Left lung (tissue), 14 donors: ENCODE measurements at places on chromosomes 3 and 15. TPM values are rescaled to one million over a fixed set of nuclear protein-coding genes. Genes with fewer than 3 reads are reported as not detected.

Gene LRRC2
- total RNA-seq, result 0.47 TPM

Gene IGSF11
- 0.06 TPM for total RNA-seq

- no peaks in the 10 kb centered on the region for H3K27me3 ChIP-seq
- H3K4me3 ChIP-seq, result no peak overlapping the region
- H3K36me3 ChIP-seq, result peaks cover 3% of the 10 kb centered on the region
Measured at GRCh38 chr15:75371486-75371885, 3.1 kb upstream of the MAN2C1 start.

DNA sequence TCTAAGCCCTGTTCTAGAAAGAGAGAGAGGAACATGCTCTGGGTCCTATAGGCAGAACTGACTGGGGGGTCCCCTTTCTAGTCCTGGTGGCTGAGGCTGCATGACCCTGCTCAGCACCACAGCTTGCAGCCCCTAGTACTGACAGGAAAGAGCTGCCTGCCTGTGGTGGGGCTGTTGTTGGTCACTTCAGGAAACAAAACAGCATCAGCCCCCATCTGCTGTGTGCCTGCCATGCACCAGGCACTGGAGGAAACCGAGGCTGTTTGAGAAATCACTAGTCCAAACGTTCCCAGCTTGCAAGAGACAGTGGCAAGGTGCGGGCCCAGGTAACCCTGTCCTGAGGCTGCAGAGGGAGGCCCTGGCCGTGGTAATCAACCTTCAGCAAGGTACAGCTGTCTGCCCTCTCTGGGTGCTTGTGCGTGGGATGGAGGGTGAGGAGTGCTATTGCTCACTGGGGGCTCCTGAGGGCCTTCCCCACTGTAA lies 90.6 kb downstream of the IQSEC1 start:
- no peak overlapping the region for H3K4me3 ChIP-seq
- H3K27me3 ChIP-seq, result no peaks in the 10 kb centered on the region
- peaks cover 6% of the 10 kb centered on the region for H3K4me1 ChIP-seq
- H3K27ac ChIP-seq, result no peak overlapping the region
- no peak for DNase-seq

- H3K27ac ChIP-seq, result no peak overlapping the region
- no peak for DNase-seq
- no peak overlapping the region for H3K4me3 ChIP-seq
- H3K4me1 ChIP-seq, result no peaks in the 10 kb centered on the region
- H3K36me3 ChIP-seq, result no peaks in the 10 kb centered on the region
Measured at GRCh38 chr15:100216182-100216581, 125.6 kb downstream of the ADAMTS17 start.

Gene ATRIP
- 9.9 TPM for total RNA-seq

DNA sequence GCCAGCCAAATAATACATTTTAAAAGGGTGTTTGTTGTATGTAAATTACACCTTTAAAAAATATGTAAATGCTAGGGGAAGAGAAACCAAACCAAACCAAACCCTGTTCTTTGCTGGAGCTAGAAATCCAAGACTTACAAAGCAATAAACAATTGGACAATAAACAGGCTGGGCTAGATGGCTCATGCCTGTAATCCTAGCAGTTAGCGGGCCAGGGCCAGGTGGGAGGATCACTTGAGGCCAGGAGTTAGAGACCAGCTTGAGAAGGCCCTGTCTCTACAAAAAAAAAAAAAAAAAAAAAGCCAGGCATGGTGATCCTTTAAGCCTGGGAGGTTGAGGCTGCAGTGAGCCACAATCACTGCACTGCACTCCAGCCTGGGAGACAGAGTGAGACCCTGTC lies 12.5 kb downstream of the STOML1 start:
- H3K4me1 ChIP-seq, result peaks cover 33% of the 10 kb centered on the region
- H3K27me3 ChIP-seq, result peaks cover 7% of the 10 kb centered on the region
- no peak for DNase-seq
- H3K27ac ChIP-seq, result no peak overlapping the region
- no peaks in the 10 kb centered on the region for H3K36me3 ChIP-seq

Gene SST
- not detected for total RNA-seq

Gene FAM81A
- 2.2 TPM for total RNA-seq

Gene TFG
- 84.2 TPM for total RNA-seq

DNA sequence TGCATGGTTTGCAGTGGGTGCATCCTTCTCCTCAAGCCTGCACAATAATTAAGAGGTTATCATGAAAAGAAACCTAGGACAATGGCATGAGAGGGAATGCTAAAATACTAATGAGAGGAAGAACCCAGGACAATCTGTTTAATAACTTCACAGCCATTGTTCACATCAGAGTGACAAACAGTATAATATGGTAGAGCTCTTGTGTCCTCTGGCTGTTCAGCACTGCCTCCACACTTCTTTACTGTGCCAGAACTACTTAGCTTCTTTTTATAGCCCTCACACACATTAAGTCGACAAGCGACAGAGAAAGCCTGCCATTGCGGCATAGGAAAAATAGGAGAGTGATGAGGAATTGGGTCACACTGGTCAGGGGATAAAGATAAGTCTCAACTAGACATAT lies 65.0 kb upstream of the MEIS2 start:
- no peak overlapping the region for H3K4me3 ChIP-seq
- no peak for DNase-seq

Gene ZNF774
- total RNA-seq, result 5.4 TPM

- H3K4me3 ChIP-seq, result no peak overlapping the region
- no peaks in the 10 kb centered on the region for H3K27me3 ChIP-seq
- H3K4me1 ChIP-seq, result no peaks in the 10 kb centered on the region
- DNase-seq, result no peak
- no peaks in the 10 kb centered on the region for H3K36me3 ChIP-seq
Measured at GRCh38 chr3:6600237-6600636, 260.7 kb upstream of the GRM7 start.

GRCh38 chr3:38136393-38136776 lies 542 bp downstream of the ACAA1 start:
- H3K4me1 ChIP-seq, result peaks cover 71% of the 10 kb centered on the region
- H3K36me3 ChIP-seq, result no peaks in the 10 kb centered on the region
- no peaks in the 10 kb centered on the region for H3K27me3 ChIP-seq
- peak overlapping the region; percentile 82 for H3K27ac ChIP-seq
- peak overlapping the region; percentile 89 for H3K4me3 ChIP-seq

DNA sequence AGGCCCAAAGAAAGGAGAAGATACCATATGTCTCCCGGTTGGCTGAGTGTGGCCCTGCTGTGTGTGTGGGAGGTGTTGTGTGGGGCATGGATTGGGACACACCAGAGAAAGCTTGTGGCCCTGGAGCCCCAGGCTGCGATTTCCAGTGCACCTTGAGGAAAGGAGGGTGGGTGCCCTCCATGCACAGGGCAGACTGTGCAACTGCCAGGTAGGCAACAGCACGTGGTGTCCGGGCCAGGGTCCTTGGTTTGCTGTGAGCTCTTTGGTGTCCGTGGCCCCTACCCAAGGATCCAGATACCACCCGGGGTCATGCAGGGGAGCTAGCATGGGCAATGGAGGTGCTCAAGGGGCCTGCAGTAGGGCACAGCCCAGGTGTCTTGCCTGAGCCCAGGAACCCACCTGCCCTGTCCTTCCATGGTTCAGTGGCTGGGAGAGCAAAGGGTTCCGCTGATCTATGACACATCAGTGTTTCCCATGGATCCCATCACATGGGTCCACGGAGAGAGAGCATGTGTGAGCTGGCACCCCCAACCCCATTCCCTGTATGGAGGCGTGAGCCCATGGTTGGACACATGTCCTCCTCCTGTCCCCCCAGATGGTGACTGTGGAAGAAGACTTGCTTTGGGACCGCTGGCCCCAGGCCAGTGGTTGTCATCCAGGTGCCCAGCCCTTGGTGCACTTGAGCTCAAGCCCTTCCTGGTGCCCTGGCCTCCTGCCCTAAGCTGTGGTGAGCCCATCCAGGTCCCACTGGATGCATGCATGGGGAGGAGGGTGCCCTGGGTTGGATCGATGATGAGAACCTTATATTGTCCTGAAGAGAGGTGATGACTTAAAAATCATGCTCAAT lies 223.4 kb downstream of the SNRPN start:
- no peak overlapping the region for H3K4me3 ChIP-seq
- no peaks in the 10 kb centered on the region for H3K4me1 ChIP-seq
- H3K27me3 ChIP-seq, result no peaks in the 10 kb centered on the region
- no peak overlapping the region for H3K27ac ChIP-seq
- no peaks in the 10 kb centered on the region for H3K36me3 ChIP-seq
- DNase-seq, result no peak

GRCh38 chr3:15063238-15063637 lies 1.9 kb downstream of the MRPS25 start:
- no peak overlapping the region for H3K4me3 ChIP-seq
- H3K4me1 ChIP-seq, result peaks cover 8% of the 10 kb centered on the region
- no peak overlapping the region for H3K27ac ChIP-seq
- no peak for DNase-seq
- peaks cover 13% of the 10 kb centered on the region for H3K36me3 ChIP-seq

DNA sequence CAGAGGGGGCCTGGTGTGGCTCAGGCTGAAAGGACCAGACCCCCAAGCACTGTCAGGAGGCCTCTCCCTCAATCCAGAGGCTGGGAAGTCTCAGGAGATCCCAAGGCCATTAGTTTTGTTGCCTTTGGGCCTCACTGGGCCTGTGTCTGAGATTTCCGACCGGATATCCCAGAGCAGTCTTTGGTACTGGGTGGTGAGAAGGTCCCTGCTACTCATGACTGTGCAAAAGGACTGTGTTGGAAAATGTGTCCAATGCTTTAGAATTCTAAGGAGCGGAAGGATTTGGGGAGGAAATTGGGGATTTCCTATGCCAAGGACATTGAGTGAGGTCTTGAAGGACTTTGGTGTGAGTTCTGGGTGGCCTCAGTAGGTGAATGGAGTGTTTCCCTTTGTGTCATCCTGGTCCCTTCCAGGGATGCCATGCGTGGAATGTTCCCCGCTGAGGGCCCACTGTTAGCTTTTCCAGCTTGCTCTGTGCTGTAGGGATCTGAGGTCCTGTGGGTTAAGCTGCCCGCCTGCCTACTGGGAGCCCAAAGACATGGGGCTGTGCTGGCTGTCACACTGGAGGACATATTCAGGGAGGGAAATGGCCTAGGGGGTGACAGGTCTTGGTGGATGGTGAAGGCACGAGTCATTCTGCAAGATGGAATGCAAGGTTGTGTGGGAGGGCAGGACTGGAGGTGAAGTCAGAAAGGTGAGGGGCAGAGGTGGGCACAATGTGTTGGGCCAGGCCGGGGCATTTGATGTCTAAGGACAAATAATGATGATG lies 16.4 kb downstream of the SMAD6 start:
- no peaks in the 10 kb centered on the region for H3K36me3 ChIP-seq
- no peaks in the 10 kb centered on the region for H3K27me3 ChIP-seq
- no peak overlapping the region for H3K27ac ChIP-seq

Gene CCDC54
- not detected for total RNA-seq

DNA sequence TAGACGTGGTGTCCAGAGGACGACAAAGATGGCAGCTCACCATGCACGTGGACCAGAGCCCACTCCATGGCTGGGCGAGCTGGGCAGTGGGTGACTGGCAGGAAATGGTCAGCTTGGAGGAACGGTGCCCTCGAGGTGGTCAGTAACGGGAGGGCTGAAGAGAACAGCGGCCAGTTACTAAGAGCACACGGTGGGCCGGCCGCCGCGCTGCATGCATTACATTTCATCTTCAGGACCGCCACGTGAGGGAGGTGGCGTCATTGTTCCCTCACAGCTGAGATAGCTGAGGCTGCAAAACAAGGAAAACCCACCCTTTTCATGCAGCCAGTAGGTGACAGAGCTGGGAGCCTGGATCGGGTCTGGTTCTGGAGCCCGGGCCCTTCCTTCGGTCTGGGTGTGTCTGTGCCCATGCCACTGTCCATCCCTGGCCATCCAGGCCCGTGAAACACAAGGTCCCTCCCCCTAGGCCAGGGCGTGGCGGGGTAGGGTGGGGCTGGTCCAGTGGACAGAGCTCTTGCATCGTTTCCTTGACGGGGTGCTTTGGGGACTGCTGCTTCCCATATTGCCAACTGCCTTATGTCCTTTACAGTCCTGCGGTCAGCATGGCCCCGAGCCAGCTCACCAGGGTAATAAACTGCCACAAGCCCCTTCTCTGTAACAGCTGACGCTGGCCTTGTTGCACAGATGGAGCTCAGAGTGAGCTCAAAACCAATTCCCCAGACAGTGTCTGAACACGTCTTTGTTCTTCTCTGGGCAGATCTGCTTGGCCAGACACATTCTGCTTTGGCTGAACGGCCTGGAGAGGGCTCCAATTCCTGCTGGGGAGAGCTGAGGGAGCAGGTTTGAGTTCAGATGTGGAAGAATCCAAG lies 51.8 kb downstream of the RGMA start:
- no peaks in the 10 kb centered on the region for H3K27me3 ChIP-seq
- no peaks in the 10 kb centered on the region for H3K36me3 ChIP-seq
- peak; percentile 76 for DNase-seq
- no peak overlapping the region for H3K27ac ChIP-seq
- H3K4me1 ChIP-seq, result peaks cover 43% of the 10 kb centered on the region

Gene TIMP4
- 11.3 TPM for total RNA-seq

GRCh38 chr3:113287803-113288648 lies 76.7 kb downstream of the BOC start:
- DNase-seq, result no peak
- H3K27ac ChIP-seq, result no peak overlapping the region
- no peaks in the 10 kb centered on the region for H3K27me3 ChIP-seq
- peaks cover 7% of the 10 kb centered on the region for H3K4me1 ChIP-seq
- no peaks in the 10 kb centered on the region for H3K36me3 ChIP-seq

GRCh38 chr3:127666676-127667075 lies 6.1 kb upstream of the ABTB1 start:
- H3K27ac ChIP-seq, result no peak overlapping the region
- H3K4me1 ChIP-seq, result peaks cover 4% of the 10 kb centered on the region
- H3K27me3 ChIP-seq, result no peaks in the 10 kb centered on the region
- no peak for DNase-seq
- no peak overlapping the region for H3K4me3 ChIP-seq

DNA sequence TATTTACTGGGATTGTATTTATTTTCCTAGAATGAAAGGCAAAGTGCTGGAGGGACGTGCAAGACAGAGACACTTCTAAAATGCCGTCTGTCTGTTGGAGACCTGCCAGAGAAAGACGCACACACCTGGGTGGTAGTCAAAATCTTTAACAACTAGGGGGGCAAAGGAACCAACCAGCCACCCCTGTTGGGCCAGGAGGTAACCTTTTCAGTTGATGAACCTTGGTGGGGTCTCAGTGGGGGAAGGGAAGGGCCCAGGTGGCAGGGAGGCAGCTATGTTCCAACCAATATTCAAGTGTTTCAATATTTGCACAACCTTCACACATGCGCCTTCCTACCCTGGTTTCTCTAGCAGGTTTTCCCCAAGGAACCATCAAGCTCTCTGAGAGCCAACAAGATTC lies 99.0 kb downstream of the MEGF11 start:
- no peak for DNase-seq
- no peaks in the 10 kb centered on the region for H3K36me3 ChIP-seq
- H3K4me1 ChIP-seq, result no peaks in the 10 kb centered on the region
- no peak overlapping the region for H3K4me3 ChIP-seq
- no peaks in the 10 kb centered on the region for H3K27me3 ChIP-seq
